ENCODE measurements at places on chromosomes 6 and 20.

GRCh38 chr6:21164768-21165326 lies 428.7 kb upstream of the SOX4 start:
- DNase-seq, result no peak

GRCh38 chr6:21395121-21395520 lies 198.4 kb upstream of the SOX4 start:
- DNase-seq, result no peak

- peak; percentile 95 for DNase-seq
These were observed at the start of gene RPS21 for GRCh38 chr20:62386383-62387218. RPS21 (plus strand) TSS chr20:62387103; CDS start chr20:62387339, 236 bp downstream.

DNA sequence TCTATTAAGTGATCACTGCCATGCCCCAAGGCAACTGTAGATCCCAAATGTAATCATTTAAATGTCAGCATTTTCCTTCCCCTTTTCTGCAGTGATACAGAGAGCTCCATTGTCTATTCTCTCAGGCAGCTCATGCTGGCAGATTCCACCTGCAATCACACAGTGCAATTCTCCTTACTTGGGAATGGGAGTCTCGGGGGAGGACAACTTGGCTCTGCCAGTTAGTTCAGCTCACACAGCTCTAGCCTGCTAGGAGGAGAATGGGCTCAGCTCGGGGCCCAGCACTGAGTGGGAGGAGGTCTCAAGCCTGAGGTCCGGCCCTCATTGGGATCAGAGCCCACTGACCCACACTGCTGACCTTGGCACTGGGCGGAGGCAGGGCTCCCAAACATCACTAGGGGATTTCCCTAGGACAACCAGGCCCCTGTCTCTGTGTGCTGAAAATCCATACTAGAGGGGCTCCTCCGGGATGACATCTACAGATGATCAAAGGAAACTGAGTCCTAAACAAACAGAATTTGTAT lies 109.2 kb upstream of the ASF1A start:
- no peak for DNase-seq

GRCh38 chr6:36823421-36824096 lies 15.7 kb downstream of the CPNE5 start:
- no peak for DNase-seq

DNA sequence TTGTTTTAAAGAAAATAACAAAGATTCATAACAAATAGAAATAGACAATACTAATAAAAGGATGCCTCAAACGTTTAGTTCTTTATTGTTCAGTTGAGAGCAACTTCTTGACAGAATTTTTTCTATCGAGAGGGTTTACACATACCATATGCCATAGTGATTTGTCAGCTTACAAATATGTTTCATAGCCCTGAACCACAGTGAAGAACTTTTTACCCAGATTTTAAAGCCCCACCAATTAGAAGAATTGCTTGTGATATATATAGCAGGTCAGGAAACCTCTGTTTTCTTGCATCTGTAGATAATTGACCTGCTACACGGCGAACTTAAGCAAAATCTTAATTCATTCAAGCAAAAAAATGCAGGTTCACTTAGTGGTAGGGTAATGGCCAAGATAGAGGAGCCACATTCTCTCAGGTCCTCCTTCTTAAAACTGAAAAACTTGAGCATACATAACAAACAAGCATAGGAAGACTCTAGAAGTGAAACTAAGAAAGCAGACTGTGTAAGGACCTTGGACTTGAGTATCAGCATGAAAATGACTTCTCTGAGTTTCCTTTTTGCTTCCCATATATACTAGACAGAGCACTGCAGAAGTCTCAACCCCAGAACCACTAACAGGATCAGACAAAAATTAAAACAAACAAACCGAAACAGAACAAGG lies 39.5 kb downstream of the CRISP1 start:
- DNase-seq, result no peak

GRCh38 chr20:33863440-33864323 lies 52.5 kb downstream of the CHMP4B start:
- no peak for DNase-seq

DNA sequence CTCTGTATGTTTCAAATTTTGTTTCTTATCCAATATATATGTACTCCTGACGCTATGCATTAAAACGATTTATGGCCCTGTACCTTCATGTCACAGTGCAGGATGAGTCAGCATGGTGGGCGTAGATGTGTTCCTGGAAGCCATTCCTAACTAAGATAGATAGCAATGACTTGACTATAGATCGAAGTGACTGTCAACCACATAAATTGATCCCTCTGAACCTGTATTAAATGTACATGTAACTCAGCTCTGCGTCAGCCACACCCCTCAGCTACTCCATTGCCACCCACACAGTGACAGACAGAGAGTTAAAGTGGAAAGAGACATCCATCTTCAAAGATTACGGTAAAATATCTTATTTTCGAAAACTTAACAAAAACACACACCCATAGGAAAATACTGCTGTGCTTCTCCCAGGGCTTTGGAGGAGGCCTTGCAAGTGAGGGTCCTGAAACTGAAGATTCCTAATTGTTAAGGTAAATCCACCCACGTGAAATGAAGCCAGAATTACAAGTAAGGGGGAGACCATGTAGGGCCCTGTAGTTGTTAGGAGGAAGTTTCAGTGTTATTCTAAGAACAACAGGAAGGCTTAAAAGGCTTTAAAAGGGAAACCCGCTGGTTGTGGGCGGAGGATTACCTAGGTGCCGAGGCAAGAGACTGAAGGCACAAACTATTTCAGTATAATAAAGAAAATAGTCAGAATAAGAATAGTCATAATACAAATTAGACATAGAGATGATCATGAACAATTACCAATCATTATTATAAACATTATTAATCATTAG lies 10.3 kb upstream of the RAD21L1 start:
- DNase-seq, result peak; percentile 82

DNA sequence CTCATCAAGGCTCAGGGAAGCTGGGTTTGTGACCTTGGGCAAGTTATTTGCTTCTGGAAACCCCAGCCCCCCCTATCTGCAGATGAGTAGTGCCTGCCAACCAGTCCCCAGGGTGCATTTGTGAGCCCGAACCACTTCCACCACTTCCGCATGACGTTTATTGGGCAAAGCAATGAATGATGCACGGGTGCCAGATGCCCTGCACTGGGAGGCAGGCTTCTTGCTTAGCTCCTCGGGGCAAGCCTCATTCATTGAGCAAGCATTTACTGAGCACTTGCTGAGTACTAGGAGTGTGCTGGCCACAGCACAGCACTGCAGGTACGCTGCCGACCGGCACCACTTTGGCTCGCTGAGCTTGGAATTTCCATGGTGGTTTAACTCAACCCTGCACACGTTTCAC lies 60.2 kb downstream of the GNAS-AS1 start:
- no peak for DNase-seq

DNA sequence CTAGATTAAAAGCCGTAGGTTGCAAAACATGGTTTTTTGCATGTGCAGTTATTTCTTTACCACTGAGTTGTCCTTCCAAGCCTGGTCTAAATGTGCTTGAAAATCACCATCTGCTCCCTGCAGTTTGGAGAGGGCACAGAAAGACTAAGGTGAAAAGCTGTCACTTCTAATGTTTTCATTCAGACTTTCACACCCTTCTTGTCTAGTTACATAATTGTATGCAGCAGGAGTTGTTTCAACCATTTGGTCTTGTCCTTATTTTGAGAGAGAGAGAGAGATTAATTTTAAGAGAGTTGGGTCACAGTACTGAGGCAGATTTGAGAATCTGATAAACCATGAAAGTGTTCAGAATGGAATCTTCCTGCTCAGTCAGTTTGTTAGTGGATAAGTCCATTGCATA lies 82.5 kb downstream of the ARID1B start:
- DNase-seq, result no peak

GRCh38 chr6:49453221-49453620 lies 9.8 kb downstream of the MMUT start:
- DNase-seq, result no peak

GRCh38 chr6:87572021-87572420 lies 17.8 kb downstream of the RARS2 start:
- DNase-seq, result no peak

DNA sequence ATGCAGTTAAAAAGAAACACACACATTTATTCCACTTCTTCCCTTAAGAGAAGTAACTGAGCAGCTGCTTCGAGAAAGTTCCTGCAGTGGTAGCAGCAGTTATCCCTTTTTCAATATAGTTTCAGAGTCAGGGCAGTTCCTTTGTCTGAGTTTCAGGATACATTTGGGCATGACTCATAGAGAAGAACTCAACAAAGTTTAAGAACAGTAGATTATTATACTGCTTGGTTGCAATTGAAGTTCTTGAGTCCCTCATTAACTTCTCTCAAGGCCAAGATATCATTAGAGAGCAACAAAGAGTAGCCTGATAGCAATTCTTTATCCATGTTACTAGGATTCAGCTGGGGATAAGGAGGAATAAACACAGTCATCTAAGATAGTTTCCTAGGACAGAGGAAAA lies 54.4 kb downstream of the TPD52L1 start:
- no peak for DNase-seq

- no peak for DNase-seq
These were observed 58.5 kb downstream of the CDK19 start for GRCh38 chr6:110756817-110757216.

GRCh38 chr6:38856492-38856891 lies 141.4 kb downstream of the DNAH8 start:
- DNase-seq, result no peak

- DNase-seq, result no peak
These were observed 69.9 kb upstream of the STMND1 start for GRCh38 chr6:17031961-17032360.

- no peak for DNase-seq
These were observed 36.1 kb upstream of the TOP1 start for GRCh38 chr20:40992349-40993113.

DNA sequence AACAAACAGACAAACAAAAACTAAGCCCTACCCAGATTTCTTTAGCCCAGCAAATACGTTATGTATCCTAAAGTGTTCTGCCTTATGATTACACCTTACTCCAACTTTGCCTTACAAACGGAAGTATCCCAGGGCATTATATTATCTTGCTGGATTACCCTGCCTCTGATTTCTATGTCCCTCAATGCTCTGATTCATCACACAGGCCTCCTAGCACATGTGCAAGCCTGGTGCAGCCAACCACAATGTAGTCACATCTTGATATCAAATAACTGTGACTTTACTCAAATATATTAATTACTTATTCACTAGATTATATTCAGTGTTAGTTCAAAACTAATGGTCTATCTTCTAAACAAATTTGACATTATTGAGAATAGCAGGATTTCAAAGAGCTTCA lies 598.6 kb downstream of the TBC1D32 start:
- no peak for DNase-seq

GRCh38 chr6:80623066-80623815 lies 516.8 kb downstream of the BCKDHB start:
- no peak for DNase-seq

GRCh38 chr20:10919396-10920140 lies 245.8 kb upstream of the JAG1 start:
- DNase-seq, result no peak

- DNase-seq, result no peak
These were observed 76.9 kb downstream of the SLC23A2 start for GRCh38 chr20:4924446-4924845.

GRCh38 chr20:62553136-62553837 lies 77.5 kb upstream of the GATA5 start:
- no peak for DNase-seq

DNA sequence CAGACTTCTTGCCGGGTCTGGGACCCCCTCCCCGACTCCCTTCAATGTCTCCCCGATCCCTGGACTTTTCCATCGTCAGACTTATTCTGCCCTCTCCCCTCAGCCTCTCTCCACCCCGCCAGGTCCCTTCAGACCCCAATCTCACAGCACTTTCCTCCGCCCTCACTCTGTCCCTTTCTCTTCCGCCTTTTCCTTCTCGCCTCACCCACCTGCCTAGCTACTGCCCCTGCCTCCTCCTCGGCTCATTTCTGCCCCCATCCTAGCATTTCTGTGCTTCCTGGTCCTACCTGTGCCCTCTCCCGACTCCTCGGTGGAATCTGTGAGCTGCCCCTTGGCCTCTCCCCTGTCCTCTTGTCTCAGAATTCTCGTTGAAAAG lies 616 bp downstream of the CHMP4B start:
- DNase-seq, result no peak

- no peak for DNase-seq
These were observed 6.8 kb upstream of the COMMD7 start for GRCh38 chr20:32749914-32750637.

DNA sequence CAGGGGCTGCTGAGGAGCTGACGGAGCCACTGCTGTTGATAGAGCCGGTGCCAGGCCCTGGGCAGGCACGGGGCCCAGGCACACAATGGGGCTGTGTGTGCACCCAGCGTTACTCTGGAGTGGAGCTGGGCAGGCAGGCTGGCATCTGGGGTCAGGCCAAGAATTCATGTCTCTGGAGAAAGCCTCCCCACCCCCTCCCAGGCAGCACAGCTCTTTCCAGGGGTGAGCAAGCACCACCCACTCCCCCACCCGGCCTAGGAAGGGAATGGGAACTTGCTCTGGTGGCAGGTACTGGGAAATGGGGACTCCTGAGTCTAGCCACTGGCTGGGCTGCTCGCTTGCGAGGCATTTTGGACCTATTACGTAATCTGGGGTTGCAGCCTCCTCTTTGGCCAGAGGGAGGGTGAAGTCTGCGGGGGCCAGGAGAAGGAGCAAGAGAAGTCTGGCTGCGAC lies 22.7 kb downstream of the TFEB start:
- no peak for DNase-seq

- DNase-seq, result peak; percentile 10
These were observed 49.6 kb downstream of the DSTN start for GRCh38 chr20:17619351-17620093.

DNA sequence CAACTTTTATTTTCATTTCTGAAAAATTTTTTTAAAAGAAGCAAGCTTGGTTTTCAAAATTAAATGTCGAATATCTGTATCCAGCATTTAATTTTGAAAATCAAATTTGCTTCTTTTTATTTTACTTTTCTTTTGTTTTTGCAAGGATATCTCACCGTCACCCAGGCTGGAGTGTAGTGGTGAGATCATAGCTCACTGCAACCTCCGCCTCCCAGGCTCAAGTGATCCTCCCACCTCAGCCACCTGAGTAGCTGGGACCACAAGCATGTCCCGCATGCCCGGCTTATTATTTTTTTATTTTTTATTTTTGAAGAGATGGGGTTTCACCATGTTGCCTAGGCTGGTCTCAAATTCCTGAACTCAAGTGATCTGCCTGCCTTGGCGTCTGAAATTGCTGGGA lies 17.0 kb upstream of the EPB41L2 start:
- no peak for DNase-seq

GRCh38 chr6:25777031-25777430 lies 22.5 kb downstream of the SLC17A4 start:
- no peak for DNase-seq

- no peak for DNase-seq
These were observed 27.3 kb upstream of the STX16 start for GRCh38 chr20:58623579-58624473.

- DNase-seq, result no peak
These were observed 127.3 kb downstream of the RTN4IP1 start for GRCh38 chr6:106501960-106502371.

DNA sequence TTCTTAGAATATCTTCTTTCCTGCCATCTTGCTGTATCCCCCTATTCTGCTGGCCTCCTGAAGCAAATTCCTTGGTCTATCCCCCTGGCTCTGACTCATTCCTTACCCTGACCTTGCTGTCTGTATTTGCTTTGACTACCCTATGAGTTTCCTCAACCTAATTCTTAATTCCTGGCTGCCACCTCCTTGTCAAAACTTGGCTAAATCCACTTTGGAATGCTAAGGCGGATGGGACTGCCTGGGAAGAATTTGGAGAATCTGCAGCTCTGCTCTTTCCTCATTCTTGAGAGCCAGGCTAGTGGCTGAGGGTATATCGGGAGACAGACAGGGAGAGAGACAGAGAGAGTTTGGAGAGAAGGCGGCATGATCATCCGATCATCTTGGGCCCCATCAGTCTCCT lies 24.4 kb downstream of the CAP2 start:
- DNase-seq, result no peak

GRCh38 chr6:12473494-12473893 lies 183.3 kb downstream of the EDN1 start:
- no peak for DNase-seq
